ENCODE measurements at places on chromosomes 16 and 17.

DNA sequence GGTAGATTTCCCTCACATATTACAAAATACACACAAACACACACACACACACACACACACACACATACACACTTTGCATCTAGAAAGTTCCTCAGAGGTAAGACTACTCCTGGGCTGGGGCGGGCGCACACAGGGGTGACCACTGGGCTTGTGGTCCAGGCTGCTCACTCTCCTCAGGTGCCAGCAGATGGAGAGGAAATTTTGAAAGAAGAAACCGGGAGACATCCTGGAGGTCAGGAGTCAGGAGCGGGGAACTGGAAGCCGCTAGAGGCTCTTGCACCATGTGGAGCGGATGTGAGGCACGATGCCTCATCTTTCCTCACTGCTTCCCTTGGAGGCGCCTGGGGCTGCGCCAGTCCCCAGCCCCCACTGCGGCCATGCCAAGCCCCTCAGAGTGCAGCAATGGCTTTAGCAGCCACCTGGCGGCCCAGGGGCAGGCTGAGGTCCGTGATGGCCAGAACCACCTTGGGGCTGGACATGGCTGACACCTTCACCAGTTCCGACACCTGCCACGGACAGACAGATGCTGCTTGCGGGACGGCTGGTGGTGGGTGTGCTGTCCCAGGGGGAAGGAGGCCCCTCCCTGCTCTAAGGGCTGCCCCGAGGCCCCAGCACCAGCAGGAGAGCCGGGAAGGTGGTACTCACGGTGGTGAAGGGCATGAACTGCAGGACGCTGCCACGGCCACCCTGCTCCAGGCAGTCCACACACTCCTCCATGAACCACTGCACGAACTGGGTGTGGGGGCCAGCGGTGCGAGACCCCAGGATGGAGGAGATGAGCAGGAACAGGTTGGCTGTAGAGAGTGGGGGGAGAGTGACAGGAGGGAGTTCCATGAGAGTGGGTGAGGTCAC, 4.1 kb downstream of the CSF3 start:
- DNase-seq: no peak

DNA sequence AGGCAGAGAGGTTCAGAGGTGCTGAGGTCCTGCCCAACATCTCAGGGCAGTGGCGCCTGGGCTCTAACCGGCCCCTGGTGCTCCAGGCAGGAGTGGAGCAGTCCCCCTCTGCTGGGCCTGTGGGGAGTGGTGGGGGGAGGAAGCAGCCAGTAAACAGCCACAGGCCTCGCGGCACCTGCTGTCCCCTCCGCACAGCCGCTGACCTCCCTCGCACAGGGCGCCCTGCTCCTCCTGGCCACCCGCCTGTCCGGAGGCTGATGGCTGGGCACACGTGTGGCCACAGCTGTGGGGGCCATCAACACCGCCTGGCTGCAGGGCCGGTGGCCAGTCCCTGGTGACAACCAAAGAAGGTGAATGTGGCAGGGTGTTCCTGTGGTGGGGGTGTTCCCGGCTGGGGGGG, 36.8 kb upstream of the PABPN1L start:
- no peak for DNase-seq

DNA sequence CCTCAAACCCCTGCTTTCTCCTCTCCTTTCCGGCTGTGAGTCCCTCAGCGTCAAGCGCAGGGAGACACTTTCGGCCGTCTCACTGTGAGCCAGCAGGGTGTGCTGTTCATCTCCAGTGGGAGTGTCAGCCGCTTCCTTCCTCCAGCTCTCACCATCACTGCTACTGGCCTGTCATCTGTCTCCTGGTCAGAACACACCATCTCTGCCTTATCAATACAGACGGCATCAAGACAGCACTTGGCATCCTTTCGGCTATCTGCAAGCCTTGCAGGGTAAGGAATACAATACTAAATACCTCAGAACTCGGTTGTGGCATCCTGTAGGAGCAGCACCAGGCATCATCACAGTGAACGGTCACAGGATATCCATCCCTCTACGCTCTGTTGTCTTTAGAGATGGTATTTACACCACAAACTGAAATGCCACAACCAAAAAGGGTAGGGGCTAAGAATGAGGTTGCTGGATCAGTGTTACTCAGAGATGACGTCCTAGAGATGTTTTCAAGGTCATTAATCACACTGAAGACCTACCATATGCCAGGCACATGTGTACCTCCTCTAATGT, 20.7 kb upstream of the CMTM4 start:
- no peak for DNase-seq

- DNase-seq: no peak
These were observed 9.3 kb downstream of the DNAI2 start for GRCh38 chr17:74283371-74283673.

- DNase-seq: no peak
These were observed 85.6 kb downstream of the OMG start for GRCh38 chr17:31211352-31212012.

DNA sequence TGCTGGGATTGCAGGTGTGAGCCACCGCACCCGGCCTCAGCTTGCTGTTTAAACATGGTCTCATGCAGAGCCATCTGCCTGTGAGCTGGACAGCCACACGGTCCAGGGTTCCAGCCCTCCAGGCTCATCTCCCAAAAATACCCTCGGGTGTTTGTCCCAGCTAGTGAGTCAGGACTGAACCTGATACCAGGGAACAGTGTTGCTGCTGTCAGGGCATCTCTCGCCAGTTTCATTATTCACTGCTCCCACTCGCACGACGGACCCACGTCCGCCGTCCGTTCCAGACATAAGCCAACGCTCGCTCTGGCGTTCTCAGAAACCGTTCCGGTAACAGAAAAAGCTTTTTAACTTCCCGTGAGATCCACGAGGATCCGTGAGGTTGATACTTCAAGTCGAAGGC, 77.6 kb downstream of the NXN start:
- no peak for DNase-seq

- no peak for DNase-seq
These were observed 9.9 kb downstream of the TBX2 start for GRCh38 chr17:61409301-61410112.

GRCh38 chr16:75074920-75075687, 41.5 kb downstream of the LDHD start:
- DNase-seq: no peak

DNA sequence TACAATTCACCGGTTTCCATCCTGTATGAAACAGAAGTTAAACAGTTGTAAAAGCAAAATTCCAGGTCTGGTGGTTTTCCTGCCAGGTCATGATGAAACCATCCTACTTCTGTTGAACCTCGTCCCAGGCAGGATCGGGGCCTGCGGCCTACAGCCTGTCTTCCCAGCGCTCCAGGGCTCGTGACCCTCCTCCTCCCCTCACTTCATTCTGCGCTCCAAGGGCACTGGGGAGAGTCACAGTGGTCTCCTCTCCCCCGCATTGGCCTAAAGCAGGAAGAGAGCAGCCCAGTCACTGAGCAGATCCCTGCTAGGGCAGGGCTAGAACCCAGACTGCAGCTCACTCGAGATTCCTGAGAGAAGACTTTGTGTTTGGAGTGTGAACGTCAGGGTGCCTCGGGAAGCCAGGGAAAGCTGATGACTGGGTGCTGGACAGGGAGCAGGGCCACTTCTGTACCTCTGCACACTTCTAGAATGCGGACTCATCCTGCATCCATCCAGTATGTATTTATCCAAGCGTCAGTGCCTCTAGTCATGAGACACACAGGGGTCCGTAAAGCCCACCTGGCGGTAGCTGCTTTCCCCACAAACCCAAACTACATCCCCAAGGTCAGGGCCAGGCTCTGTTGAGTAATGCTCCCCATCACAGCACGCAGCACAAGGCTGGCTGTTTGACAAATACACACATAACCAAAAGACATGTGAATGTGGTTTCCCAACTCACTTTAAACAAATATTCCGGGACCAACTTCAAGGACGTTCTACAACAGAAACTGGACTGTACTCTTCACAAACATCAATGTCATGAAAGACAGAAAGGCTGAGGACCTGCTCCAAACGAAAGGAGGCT, 1.7 kb upstream of the ITGAE start:
- no peak for DNase-seq

GRCh38 chr16:4200000-4200780, 41.7 kb downstream of the SRL start:
- peak; percentile 8 for DNase-seq

GRCh38 chr17:82457929-82458178, 687 bp upstream of the NARF start:
- DNase-seq: no peak

DNA sequence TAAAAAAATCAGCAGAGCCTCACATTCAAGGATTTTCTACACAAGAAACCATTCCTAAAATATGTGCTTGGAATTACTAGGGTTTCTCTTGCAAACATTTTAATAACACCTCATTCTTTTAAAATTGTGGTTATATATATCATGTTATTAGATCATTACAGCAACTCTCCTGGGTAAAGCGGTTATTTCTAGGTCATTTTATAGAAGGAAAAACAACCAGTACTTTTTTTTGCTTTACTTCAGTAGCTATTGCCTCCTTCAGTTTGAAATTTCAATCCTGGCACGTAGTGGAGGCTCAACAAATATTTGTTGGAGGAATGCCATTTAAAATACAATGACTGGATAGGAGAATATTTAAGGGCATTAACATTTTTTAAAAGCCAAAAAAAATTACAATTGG, 220.6 kb downstream of the CDRT15L2 start:
- no peak for DNase-seq

- no peak for DNase-seq
These were observed 5.6 kb upstream of the CARHSP1 start for GRCh38 chr16:8874388-8874787.

DNA sequence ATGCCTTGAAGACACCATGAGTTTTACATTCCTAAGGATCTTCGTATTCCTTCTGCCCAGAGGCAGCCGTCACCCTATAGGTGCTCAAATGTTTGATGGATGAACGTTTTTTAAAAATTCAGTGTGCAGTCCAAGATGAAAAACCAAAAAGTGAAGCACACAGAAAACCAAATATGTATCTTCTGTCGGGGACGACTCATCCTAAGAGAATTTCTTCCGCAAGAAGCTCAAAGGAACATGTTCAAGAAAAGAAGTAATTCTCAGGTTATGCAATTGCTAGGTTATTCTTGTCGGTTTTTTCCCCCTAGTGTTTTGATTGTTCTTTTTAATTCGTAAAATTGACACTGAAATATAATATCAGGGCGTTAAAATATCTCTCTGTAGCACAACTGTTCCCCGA, 1.4 kb downstream of the CENPV start:
- no peak for DNase-seq

GRCh38 chr17:64150237-64151015, 20.5 kb upstream of the ERN1 start:
- no peak for DNase-seq

DNA sequence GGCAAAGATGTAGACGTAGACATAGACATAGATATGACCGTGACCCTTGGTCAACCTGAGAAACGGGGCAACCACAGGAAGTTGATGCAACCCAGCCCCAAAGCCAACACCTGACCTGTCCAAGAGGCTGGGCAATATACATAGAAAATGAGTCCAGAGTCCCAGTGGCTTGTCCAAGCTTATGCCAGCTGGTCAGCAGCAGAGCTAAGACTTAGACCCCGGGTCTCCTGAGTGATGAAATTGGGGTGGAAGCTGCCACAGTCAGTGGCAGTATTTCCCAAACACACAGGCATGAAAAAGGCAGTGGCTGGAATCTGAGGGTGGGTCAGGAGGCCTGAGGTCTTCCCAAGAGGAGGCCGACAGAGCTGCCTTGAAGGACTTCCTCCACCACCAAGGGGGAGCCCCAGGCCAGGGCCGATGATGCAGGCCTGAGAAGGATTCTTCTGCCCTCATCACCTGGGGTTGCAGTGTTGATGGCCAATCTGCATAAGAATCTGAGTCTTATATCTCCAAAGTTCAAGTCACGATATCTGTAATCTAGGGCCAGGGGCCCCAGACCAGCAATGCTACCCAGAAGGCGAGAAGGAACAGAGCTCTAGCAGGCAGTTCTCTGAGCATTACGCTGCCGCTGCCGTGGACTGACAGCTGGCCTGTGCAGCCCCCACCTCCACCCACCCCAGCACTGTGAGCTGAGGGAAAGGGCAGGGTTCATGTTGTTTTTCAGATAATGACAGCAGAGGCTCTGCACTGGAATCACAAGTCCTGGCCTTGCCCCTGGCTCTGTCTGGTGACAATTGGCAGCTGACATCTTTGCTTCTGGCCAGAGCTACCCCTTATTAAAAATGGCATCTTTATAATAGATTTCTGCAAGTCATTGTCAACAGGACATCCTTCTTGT, 72.7 kb downstream of the GNAO1 start:
- no peak for DNase-seq

DNA sequence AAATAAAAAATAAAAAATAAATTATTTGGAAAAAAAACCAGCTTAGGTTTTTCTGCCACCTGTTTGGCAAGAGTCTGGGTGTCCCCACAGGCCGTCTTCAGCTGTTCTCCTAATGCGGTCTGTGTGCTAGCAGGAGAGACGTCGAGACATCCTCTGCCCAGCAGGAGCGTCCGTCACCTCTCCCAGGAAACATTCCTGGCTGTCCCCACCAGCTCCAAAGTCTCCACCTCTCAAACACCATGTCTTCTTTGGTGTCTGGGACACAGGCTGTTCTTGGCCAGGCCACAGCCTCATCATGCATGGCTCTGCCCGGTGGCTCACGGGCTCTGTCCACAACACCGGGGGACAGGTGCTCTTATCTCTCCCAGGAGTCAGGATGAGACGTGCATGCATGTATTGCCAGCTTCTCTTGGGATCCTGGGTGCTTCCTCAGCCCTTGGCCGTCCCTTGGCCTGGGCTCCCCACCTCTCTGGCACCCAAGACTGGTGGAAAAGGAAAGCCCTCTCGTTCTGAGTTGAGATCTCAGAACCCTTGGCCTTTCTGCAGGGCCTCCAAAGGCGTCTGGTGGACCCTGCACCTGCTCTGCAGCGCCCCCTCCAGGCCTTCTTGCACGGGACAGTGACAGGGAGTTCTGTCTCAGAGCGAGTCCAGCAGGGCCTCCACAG, 84.9 kb upstream of the CBX4 start:
- DNase-seq: no peak

- no peak for DNase-seq
These were observed 72.1 kb downstream of the JPH3 start for GRCh38 chr16:87674419-87674818.

Measured in stimulated activated CD4-positive, alpha-beta T cell treated with anti-CD3 and anti-CD28 coated beads, TNF-alpha, amount 100 ng/mL, for 4 hours (primary cell).